ENCODE measurements at places on chromosomes 16 and 17. TPM values are rescaled to one million over a fixed set of nuclear protein-coding genes. Genes with fewer than 3 reads are reported as not detected.

GRCh38 chr16:88317613-88317965 lies 65.2 kb upstream of the ZNF469 start:
- no peak for DNase-seq

GRCh38 chr16:50977138-50977537 lies 173.9 kb downstream of the SALL1 start:
- no peak for DNase-seq

The NOTUM gene
- 1.8 TPM for total RNA-seq

GRCh38 chr17:36675250-36675649 lies 73.9 kb downstream of the MRM1 start:
- no peak for DNase-seq

GRCh38 chr17:79341222-79341780 lies 266.7 kb downstream of the ENGASE start:
- DNase-seq: no peak

The CACNG3 gene
- 0.02 TPM for total RNA-seq

The RND2 gene
- total RNA-seq: 0.68 TPM

The FOXL1 gene
- 5.5 TPM for total RNA-seq

The CCL5 gene
- not detected for total RNA-seq

DNA sequence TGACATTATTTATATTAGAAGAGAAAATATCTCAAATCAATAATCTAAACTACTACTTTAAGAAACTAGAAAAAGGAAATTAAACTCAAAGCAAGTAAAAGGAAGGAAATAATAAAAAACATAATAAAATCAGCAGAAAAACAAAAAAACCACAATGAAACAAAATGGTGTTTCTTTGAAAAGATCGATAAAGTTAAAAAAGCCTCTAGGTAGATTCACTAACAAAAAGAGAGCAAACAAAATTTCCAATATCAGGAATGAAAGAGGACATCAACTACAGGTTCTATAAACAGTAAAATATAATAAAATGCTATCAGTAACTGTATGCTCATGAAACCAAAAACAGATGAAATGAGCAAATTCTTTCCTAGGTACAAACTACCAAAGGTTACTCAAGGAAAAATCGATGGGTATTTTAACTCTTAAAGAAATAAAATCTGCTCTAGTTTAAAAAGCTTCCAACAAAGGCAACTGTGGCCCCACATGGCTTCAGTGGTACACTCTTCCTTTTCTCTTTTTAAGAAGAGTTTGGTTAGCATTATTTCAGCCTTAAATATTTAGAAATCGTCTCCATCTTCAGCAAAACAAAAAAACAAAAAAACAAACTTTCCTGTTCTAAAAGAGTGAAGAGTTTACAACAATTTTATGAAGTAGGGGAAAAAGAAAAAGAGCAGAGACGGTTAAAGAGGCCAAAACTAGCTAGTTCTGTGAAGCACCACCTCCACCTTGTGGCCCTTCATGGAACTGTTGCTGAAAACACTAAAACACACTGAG lies 102.2 kb downstream of the TRIM37 start:
- peak; percentile 77 for DNase-seq

DNA sequence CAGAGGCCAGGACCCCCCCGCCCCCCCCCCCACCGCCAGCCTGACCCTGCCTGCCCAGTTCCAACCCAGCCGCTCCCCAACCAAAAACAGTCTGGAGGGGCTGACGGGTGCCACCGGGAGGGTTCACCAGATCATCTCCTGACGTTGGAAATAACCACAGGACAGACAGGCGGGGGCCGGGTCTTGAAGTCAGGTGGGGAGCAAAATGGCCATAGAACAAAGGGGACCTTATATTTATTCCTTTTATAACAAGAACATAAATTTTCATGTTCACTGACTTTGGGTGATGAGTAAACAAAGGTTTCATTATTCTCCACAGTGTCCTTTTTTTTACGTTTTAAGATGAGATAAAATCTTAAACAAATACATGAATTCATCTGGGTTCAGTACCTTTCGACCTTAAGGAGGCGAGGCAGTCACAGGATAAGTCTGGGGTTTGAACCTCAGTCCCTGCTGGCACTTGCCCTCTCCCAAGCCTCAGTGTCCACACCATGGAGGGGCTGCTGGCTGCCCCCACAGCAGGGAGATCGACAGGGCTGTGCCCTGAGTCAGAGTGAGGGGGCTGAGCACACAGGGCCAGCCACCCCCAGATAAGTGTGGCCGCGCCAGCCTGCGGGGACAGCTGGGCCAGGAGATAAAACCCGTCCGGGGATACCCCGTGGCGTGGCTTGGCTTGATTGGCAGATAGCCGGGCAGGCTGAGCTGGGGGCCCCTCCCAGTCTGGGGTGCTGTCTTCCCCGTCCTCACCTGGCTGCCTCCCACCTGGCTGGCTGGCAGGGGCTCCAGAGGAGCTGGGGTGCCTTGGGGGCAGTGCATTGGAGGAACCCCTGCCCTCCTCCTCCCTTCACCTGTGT lies 15.0 kb downstream of the SLC7A5 start:
- no peak for DNase-seq

DNA sequence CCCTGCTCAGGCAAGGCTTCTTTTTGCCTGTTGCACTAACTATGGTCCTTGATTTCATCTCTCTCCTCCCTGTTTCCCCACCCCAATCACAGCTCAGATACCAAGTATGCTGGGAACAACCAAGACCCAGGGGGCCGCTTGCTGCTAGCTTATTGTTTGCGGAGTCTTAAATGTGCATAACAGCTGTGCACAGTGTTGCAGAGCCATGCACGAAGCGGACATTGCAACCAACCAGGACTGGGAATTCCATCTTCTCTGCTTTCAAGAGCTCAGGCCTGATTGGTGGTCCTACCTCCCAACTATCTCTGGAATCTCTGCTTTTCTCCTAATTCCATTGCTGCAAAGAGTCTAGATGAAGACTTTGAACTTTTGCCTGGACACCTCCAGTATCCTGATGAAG lies 281.3 kb upstream of the TNRC6C start:
- DNase-seq: no peak

The NPIPA8 gene
- 12.3 TPM for total RNA-seq

DNA sequence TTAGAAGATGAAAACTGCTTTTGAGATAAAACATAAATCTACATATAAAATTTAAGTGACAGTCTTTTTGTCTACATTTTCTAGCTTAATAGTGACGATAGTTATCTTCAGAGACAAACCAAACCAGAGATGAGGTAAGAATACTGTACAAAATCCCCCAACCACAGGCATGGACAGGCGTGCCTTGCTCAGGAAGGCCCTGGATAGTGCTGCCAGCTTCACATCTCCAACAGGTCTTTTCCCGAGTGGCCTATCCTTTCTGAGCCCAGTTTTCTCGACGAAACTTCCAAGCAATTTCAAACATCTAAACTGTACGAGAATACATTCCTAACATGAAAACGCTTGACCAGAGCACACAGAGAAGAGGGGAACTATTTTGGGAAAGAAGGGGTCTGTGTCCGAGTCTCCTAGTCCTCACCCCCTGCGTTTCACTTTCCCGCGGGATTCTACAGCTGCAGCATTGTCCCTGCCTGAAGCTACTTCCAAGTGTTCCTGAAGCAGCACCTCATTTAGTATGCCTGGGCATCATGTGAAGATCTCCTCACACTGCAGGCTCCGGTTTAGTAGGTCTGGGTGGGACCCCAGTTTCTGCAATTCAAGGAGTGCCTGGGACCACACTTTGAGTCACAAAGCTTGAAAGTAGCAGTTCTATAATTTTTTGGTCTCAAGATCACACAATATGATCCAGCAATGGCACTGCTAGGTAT lies 37.8 kb downstream of the GNA13 start:
- DNase-seq: no peak

DNA sequence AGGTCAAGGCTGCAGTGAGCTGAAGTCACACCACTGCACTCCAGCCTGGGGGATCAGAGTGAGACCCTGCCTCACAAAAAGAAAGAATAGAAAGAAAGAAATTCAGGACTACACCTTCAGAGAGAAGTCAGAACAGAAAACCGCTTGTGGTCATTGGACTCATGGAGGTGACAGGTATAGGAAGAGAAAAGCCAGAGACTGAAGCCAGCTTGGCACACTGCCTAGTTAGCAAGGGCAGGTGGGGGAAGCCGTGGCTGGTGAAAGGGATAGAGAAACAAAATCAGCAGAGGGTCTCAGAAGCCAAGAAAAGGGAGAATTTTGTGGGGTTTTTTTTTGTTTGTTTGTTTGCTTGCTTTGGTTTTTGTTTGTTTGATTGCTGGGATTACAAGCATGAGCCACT lies 32.9 kb upstream of the SKAP1 start:
- DNase-seq: no peak

The SLC6A2 gene
- not detected for total RNA-seq

Data from SJCRH30 (cell line).